Suppressor macrophage treated with lipopolysaccharide for 1 hour (primary cell): ENCODE measurements at places on chromosomes 4 and X.

- peak; percentile 72 for DNase-seq
These were observed 4.2 kb upstream of the ZNF157 start for GRCh38 chrX:47366041-47366722.

- no peak for DNase-seq
These were observed 759 bp upstream of the TBC1D1 start for GRCh38 chr4:37889849-37890800.

DNA sequence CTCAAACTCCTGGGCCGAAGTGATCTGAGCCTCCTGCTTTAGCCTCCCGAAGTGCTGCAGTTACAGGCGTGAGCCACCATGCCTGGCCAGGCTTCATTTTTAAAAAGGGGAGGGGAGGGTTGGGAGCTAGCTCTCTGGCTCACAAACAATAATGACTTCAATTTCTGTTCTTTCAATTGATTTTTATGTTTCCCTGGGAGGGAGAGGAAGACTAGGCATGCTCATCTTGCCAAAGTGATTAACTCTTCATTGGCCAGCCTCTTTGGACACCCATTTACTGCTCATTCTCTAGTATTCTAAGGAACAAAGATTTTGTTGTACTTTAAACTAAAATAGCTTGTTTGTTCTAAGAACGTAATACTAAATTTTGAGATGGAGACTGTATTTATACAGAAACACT is 43.4 kb upstream of the TRIM2 start:
- no peak for DNase-seq

- DNase-seq, result no peak
These were observed 231.1 kb upstream of the ARHGAP24 start for GRCh38 chr4:85243857-85244256.

- DNase-seq, result no peak
These were observed 57.8 kb downstream of the KIAA0232 start for GRCh38 chr4:6840062-6840976.

DNA sequence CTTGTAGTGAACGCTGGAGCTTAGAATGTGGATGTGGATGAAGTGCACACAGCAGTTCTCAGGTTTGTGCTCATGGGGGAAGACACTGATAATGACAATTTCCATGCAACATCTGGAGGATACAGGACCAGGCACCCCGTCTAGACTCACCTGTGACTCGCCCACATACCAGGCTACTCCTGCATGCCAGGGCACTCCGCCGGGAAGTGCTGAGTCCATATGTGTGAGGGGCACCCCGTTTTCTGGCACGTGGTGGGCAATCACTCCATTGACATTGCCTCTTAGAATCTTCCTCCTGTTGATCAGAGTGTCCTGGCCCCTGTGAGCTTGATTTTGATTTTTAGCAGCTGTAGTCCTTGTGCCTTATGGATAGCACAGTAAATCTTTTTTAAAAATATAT is 90.9 kb upstream of the LRPAP1 start:
- DNase-seq, result no peak
